Epithelial cell of prostate (primary cell): ENCODE measurements at places on chromosomes 1 and 21.

GRCh38 chr1:8367571-8368194 is 49.8 kb downstream of the SLC45A1 start:
- DNase-seq, result no peak

DNA sequence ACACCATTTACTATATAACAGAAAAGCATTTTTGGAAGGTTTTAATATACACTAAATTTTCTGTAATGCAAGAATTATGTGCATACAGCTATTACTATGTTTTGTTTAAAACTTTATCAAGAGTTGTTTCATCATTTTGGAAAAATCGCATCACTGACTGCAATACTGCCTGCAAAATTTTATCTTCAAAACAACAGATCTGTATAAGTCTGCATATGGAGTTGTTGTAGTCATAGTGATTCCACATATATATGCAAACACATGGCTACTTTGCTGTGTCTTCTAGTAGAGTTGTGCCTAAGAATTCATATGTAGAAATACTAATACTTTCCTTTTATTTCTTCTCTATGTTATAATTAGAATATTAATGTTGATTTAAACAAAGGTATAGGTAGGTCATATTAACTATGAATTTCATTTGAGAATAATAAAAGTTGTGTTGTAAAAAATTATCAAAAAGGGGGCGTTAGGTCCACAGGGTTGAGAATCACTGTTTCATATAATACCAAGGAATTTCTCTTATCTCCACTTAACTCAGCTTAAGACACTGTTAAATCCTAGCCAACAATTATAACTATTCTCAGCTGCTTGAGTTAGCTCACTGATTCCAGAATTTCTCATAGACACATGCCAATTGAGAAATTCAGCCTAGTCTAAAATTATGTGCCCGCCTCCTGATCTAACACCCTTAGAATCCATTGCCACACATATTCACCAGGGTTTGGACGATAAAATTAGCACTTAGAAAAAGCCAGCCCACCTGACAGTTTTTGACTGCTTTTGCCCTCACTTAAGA is 22.9 kb upstream of the LAMC1 start:
- DNase-seq, result no peak

- no peak for DNase-seq
These were observed 88.9 kb upstream of the WLS start for GRCh38 chr1:68321084-68321685.

GRCh38 chr1:90291431-90292216 is 296.7 kb downstream of the ZNF326 start:
- DNase-seq, result no peak

GRCh38 chr1:248696261-248696660 is 6.3 kb downstream of the OR14I1 start:
- no peak for DNase-seq

DNA sequence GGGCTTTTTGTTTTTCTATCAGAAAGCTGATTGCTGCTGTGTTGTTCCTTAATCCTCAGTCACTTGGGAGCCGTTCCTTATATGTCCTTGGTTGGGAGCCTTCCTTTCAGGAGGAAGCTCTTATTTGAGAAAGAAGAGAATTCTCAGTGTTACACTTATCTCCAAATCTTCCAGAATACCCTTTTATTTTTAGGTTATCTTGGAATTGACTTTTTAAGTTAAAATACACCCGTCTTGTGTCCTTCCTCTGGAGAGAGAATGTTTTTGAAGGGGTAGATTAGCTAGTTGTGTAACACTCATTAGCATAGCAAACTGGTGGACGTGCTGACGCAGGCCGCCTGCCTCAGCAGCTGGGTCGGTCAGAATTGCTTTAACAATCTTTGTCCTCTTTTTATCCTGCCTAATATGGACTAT is 42.1 kb downstream of the LRRC8B start:
- DNase-seq, result no peak

- DNase-seq, result no peak
These were observed 16.6 kb upstream of the USP1 start for GRCh38 chr1:62420214-62420613.
